ENCODE measurements at places on chromosomes 11 and 22. TPM values are rescaled to one million over a fixed set of nuclear protein-coding genes. Genes with fewer than 3 reads are reported as not detected.

DNA sequence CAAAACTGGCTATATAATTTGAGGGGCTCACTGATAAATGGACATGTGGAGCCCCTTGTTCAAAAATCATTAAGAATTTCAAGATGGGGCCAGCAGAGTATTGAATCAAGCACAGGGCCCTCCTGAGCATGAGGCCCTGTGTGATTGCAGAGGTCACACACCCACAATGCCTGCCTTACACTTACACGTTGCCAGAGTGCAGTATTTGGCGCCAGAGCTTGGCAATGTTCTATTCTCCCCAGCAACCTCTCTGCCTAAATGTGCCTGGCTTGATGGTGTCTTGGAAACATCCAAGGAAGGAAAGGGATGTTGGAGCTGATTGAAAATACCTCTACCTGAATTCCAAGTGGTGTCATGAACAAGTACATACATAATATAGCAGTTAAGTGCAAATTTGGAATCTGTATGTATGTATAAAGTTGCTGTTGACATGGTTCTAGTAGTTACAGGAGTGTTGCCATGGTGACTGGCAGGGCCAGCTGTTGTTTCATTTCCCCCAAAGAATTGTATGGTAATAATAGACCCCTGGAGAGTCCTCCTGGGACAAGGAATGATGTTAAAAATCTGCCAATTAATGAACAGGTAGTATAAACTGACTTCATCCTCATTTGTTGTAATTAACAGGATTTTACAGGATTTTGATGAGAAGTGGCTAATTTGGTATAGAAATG, 205.7 kb upstream of the NAV2 start:
- DNase-seq, result no peak

- no peak for DNase-seq
Observed at GRCh38 chr11:81000334-81000733, 1559.5 kb upstream of the TENM4 start.

Gene YWHAH
- 86.2 TPM for total RNA-seq

Gene OR8H1
- total RNA-seq, result not detected

Gene MMP20
- not detected for total RNA-seq

GRCh38 chr11:5684646-5685362, at the start of gene TRIM5:
Gene TRIM5, minus strand, starts transcription at chr11:5685074. Its CDS starts 4,897 bp downstream, at chr11:5680177.
- no peak for DNase-seq

Gene SCN4B
- 0.98 TPM for total RNA-seq

DNA sequence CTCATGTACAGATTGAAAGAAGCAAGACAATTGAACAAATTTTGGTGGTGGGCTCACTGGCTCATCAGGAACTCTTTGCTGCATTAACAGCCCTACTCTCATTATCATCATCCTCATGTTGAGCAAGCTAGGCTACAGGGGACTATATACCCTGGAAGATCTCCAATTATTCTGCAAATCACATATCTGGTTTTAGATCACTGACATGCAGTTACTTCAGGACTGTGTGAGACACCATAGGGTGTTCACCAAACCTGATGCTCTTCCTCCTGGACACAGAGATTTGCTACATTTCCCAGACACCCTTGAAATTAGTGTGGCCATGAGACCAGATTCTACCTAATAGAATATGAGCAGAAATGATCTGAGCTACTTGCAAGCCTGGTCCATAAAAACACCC, 23.0 kb upstream of the ME3 start:
- DNase-seq, result no peak

- no peak for DNase-seq
Observed at GRCh38 chr11:121983901-121984300, 132.1 kb downstream of the BLID start.

GRCh38 chr11:26134053-26134452, 197.9 kb upstream of the ANO3 start:
- no peak for DNase-seq

Gene PPP1CA
- 102 TPM for total RNA-seq

- no peak for DNase-seq
Observed at GRCh38 chr22:17734187-17734586, 40.1 kb downstream of the BID start.

DNA sequence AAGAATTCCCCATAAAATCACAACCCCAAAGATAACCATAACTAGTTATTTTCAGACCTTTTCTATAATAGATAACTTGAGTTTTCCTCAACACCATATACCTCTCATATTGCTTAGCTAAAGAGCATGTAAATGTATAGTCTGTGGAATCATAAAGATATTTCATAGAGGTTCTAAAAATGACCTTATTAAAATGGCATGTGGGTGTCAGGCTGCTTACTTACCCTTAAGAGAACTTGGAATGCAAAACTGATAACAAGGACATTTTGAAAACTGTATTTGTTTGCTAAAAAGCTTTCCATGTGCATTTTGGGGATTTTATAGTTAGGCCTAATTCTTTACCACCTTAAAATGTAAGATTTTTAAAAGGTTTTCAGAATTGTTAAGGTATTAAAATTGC, 4.7 kb downstream of the SIK2 start:
- DNase-seq, result no peak

DNA sequence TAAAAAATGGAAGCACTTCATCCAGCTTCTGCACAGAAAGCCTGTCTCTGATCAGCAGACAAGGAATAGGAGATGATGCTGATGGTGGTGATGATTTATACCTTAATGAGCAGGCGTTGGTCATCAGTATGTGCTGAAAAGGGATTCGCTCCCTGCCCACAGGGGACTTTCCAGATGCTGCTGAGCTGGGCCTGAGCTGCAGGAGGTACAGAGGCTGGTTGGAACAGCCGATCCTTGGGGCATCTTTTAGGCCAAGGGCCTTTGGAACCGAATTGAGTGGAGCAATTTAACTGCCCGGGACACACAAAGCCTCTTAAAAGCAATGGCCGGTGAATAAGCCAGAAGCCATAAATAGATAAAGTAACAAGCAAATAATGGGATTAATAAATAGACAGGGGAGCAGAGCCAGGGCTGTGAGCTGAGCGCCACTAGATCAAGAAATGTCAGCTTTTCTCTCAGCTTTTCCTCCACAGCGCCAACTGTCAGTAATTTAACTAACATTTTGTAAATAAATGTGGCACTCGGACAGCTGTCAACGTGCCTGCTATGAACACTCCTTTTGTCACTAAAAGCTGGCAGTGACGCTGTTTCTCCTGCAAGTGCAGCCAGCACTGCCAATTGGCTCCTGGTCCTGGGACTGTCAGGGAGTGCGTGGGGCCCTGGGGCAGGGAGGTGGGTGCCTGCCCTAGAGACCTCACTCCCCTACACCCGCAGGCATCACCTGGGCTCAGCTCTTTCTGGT, 562.3 kb downstream of the NTM start:
- no peak for DNase-seq

Gene CXCR5
- total RNA-seq, result not detected

Data from vagina (tissue), 2 donors.